ENCODE measurements at places on chromosomes 4 and X.

GRCh38 chr4:17469931-17470674 lies 41.8 kb downstream of the QDPR start:
- no peak for DNase-seq

DNA sequence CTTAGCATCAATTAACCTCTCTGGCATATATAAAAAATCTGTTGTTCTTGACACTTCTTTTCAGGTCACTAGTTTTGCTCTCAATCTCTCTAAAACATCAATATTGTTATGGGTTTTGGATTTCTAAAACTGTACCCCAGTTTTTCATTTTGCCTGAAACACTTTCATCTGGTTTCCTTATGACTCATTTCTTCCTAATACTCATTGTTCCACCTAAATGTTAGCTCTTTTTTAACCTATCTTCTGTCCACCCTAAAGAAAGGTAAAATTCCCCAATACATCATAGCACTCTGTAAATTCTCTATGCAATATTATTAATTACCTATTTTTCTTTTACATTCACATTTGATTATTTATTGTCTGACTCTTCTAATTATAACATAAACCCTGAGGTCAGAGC lies 575.5 kb upstream of the NDST4 start:
- DNase-seq: no peak

- no peak for DNase-seq
Measured at GRCh38 chr4:144318797-144319196, 178.3 kb upstream of the GYPA start.

GRCh38 chrX:111352424-111352823 lies 59.6 kb downstream of the DCX start:
- no peak for DNase-seq

DNA sequence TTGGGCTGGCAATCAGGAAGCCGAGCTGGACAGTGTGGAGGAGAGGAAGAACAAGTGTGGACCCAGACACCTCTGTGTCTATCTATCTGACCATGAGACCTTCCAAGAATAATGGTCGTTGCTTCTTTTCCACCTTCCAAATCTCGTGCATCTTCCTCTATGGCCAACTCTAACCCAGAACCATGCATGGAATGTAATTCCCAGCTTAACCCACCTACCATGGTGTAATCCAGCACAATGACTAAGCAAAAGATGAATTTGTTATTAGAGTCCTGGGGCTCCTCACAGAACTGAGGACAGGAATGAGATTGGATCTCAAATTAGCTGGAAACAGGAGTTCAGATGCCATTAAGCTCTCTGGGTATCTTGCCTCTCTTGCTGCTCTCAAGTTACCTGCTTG lies 17.4 kb upstream of the TMEM184C start:
- DNase-seq: no peak
